Thoracic aorta (tissue), 2 donors: ENCODE measurements at places on chromosomes 6 and 20.
A peak's percentile ranks its signal among the peaks of the same experiment; 100 is the strongest.

DNA sequence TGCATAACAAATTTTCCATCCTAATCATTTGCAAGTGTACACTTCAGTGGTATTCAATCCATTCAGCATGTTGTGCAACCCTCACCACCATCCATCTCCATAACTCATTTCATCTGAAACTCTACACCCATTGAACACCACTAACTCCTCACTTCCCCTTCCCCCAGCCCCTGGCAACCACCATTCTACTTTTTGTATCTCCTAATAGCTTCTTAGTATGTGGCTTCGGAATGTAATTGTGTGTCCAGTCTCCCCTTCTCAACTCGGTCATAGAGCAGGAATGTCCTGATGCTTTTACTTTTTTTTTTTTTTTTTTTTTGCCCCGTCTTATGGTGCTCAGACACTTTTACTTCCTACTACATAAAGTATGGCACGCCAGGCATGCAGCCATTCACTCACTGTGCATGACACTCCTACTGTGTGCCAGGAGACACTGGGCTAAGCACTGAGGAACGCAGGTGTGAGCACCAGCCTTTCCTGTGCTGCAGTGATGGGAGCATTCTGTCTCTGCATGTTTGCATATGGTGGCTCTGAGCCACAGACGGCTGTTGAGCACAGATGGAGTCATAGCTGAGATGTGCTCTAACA lies 15.3 kb downstream of the HCK start:
- DNase-seq = no peak

- DNase-seq = peak; percentile 36
These were observed 66.4 kb downstream of the CTCFL start for GRCh38 chr20:57458400-57459160.

GRCh38 chr20:20860078-20860806 lies 147.8 kb upstream of the RALGAPA2 start:
- peak; percentile 20 for DNase-seq

- DNase-seq = no peak
These were observed 10.9 kb downstream of the CASP8AP2 start for GRCh38 chr6:89840538-89840937.

GRCh38 chr20:49835031-49835430 lies 22.4 kb downstream of the SLC9A8 start:
- no peak for DNase-seq

DNA sequence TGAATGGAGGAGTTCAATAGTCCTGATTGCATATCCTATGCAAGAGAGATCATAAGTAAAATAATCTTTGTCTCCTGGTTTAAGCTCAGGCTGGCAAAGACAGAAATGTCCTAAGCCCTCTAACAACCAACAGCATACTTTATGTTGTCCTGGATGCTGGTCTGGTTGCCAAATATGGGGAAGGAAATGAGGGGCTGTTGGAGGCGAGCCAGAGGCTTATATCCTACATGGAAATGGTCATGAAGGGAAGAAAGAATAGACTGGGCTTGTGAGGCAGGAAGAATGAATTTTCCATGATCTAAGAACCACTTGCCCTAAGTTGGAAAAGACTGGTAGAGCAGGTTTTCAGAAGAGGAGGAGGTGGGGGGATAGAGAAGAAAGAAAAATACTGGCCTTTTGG lies 237.1 kb downstream of the SMOC2 start:
- no peak for DNase-seq

- no peak for DNase-seq
These were observed 84.9 kb downstream of the CDC5L start for GRCh38 chr6:44472250-44472945.

DNA sequence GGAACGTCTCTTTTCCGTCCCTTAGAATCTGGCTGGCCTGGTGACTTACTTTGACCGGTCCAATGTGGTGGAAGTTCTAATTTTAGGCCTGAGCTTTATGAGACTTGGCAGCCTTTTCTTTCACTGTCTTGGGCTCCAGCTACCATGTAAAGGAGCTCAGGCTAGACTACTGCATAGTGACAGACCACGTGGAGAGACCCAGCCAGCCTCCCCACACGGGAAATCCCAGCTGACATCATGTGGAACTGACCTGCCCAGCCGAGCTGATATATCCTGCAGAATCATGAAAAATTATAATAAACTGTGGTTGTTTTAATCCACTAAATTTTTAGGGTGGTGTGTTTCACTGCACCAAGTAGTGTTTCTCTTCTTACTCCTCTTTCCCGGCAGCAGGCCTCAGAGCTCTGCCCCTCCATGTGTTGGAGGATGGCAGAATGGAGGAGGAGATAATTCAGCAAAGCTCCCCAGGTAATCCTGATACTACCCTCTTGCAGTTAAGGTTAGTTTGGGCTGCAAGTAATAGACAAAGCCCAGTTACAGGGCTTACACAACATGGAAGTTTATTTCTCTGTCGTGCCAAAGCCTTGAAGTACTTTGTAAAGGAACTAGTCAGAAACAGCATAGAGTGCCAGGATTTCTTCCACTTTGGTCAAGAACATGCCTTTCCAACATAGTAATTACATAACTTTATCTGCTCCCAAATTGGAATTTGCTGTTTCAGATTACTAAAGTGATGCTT lies 87.5 kb downstream of the SH3BGRL2 start:
- DNase-seq = no peak

- peak; percentile 50 for DNase-seq
These were observed at the start of gene ECI2 for GRCh38 chr6:4134841-4135664. TSS of gene ECI2 (minus strand) at chr6:4135575. CDS start at chr6:4135560, 15 bp downstream.

GRCh38 chr20:61252601-61253263 lies 671 bp downstream of the CDH4 start:
- DNase-seq = no peak

DNA sequence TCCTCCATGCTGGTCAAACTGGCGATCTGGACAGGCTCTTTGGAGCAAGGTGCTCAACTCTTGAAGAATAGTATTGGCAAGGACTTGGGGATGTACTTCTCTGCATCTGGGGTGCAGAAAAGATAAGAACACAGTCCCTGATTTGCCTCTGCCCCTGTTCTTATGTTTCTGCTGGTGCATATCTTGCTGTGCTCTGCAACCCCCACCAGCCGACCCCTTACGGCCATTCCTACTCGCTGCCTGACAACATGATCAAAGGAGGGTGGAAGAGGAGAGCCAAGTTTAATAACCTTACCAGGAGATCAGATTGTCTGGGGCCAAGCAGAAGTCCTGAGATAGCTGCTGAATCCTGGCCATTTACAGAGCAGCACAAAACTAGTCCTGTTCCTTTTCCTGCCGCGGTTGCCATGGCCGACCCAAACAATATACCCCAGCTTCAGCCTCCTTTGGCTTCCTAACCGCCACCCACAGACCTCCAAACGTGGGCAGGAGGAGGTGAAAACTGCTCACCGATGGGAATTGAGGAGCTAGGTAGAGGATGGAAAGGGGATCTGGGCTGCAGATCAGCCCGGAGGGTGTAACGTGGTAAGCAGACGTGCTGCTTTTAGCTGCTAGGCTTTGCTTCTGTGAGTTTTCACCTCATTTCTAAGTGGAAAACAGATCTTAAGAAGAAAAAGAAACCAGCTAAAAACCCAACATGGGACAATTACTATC lies 60.9 kb downstream of the ATXN1 start:
- DNase-seq = no peak

GRCh38 chr6:146133866-146134265 lies 105.0 kb downstream of the GRM1 start:
- no peak for DNase-seq

- no peak for DNase-seq
These were observed 104.9 kb upstream of the PRDM1 start for GRCh38 chr6:105981002-105981887.

DNA sequence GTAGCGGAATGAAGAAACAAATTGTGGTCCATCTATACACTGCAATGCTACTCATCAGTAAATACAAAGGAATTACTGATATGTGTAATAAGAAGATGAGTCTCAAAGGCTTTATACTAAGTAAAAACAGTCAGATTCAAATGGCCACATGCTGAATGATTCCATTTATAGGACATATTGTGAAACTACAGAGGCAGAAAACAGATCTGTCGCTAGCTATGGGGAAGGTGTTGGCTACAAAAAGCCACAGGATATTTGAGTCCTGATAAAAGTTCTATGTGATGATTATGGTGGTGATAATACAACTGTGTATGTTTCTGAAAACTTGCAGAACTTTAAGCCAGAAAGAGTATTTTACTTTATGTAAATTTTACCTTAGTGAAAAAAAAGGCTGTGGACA lies 313.2 kb downstream of the HDGFL1 start:
- no peak for DNase-seq

- DNase-seq = no peak
These were observed 67.0 kb upstream of the FOXQ1 start for GRCh38 chr6:1244941-1245340.

- DNase-seq = no peak
These were observed 453.4 kb upstream of the SPTLC3 start for GRCh38 chr20:12555369-12555768.

DNA sequence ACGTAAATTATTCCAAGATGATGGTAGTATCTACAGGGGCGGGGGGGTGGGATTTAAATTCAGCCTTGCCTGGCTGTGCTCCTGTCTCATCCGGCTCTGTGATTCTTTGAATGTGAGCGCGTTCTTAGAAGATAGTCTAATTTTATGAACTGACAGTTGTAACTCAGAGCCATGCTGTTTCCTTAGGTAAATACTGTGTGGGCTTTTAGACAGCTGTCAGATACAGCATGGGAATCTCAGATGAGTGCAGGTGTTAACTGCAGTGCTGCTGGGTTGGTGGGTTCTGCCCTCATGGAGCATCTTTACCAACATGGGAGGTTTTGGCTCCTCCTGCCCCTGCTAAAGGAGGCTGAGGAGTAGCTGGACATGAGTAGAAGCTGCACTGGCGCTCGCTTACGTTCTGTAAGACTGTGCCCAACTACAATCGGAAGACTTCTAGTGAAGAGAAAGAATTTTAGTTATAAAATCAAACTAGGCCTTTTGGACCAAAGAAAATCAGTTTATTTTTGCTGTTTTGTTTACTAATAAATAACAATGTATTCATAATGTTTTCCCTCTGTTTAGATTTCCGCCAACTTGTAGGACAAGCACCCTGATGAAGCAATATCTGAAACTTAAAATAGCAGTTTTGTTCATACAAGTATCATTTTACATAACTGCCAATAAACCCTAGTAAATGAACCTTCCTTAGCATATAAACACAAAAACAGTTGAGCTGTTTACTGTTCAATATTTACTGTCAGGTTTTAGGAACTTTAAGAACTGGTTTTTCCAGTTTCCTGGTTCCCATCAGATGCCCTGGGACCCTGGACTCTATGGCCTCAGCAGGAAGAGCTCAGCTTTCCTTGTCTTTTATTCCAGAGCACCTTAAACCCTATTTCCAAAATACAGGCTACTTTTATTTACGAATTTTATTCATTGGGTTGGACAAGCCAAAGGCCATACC lies 66.1 kb downstream of the FAM120B start:
- no peak for DNase-seq

DNA sequence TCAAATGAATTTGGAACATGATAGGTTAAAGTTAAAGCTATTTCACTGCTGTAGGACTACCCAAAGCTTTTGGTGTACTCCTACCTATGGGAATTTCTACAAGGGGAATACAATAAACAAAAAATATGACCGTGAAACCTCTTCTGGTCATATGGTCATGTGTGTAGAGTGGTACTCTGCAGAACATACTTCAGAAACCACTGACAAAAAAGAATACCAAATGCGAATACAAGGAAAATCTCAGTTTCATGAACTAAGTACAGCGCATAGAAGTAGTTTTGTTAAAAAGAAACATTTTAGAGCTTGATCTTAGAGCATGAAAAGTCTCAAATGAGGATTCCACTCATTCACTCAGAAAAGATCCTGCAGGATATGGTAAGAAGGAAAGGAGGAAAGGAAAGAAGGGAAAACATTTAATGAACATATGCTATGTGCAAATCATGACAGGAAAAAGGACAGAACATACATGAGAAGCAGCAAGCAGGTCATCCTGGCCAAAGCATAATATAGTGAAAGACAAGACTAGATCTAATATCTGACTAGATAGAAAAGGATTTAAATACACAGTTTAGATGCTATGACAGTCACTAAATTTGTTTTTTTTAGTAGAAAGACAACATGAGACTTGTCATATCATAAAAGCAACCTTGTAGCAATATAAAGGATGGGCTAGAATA lies 36.5 kb downstream of the SNX14 start:
- no peak for DNase-seq

DNA sequence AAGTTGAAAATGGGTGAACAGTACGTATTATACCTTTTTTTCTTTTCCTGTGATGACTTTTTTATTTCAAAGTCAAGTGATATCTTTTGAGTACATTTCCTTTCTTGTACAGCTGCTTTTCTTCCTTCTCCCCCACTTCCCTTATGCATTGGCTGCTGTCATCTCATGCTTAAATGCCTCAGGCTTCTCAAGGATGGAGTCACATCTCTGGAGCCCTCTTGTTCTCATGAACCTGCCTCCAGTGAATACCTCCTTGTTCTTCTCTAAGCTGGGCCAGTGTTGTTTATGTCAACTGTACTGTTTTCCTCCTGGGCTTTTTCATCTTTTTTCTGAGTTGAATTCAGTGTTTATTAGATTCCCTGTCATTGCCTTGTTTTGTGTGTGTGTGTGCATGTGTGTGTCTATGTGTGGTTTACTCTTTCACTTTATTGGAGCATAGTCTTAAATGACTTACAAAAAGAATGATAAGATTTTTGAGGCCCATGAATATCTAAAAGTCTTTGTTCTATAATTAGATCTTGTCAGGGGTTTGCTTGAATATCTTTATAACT lies 23.6 kb downstream of the STXBP5 start:
- DNase-seq = no peak

DNA sequence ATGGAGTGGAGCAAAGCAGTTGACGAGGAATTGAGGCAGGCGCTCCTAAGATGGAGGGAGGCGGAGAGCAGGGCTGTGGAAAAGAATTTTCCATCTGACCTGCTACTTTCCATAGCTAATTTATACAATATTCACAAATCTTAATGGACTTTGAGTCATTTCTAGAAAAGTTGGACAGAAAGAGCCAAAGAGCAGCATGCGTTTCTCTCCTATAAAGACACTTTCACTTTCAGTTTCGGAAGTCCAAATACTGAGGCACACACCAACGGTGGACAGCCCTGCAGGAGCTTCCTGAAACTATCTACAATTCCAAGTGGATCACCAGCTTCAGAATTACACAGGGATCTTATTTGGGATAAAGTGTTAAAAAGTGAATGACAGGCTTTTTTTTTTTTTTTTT lies 43.5 kb downstream of the PANK2 start:
- no peak for DNase-seq

- DNase-seq = no peak
These were observed 14.7 kb upstream of the C6orf141 start for GRCh38 chr6:49535795-49536194.
